BE2C (cell line): ENCODE measurements at places on chromosomes 7 and 10.

DNA sequence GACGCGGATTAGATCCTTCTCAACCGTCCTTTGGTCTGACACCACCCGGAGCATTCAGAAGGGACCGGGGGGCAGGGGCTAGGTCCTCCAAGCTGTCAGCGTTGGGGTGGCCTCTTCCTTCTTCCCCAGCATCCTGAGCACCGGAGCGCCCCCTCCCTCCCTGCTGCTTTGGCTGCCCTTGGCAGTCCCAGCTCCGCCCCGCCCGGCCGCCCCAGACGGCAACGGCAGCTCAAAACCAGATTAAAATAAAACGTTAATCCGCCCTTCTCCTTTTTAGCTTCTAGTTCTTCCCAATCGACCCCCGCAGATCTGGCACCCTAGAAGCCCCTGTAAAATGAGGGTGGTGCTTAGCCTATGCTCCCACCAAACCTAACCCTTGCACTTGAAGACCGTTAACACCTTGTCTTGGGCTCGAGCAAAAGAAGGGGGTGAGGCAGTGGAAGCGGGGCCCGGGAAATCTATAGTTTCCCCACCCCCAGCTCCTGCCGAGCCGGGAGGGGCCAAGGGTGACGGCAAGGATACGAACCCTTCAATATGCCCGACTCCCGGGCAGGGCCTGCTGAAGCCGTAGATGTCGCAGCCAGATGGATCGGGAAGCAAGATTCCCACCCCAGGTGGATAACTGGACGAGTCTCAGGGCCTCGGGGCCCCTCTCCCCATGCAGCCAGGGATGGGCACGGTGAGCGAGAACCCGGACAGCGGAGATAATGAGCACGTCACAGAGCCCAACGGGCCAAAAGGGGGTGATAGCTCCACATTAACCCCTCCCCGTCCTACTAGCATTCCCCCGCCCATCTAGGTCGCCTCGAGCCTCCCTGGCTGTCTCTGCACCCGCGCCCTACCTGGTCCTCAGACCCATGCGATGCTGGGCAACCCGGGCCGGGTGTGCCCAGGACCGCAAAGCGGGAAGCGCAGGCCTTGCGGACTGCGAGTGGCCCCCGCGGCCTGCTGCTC is 169.7 kb downstream of the NRF1 start:
- no peak for DNase-seq

- no peak for DNase-seq
These were observed 205.9 kb upstream of the PHF14 start for GRCh38 chr7:10767771-10768170.

DNA sequence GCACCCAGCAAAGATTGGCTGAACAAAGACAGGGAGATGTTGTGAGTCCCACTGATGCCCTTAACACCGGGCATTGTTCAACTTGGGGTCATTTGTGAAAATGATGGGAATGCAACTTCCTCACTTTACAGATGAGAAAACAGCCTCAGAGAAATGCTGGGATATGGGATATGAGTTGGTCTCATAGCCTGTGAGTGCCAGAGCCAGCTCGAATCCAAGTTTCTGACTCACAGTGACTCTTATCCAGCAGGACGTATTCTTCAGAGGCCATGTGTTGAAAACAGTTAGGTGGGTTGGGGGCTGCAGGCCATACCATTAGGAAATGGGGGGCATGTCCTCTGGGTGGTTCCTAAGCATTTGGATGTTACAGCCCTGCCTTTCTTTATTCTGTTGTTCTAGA is 45.2 kb downstream of the KIAA1217 start:
- DNase-seq, result no peak

- no peak for DNase-seq
These were observed 26.0 kb upstream of the MCU start for GRCh38 chr10:72665925-72666324.

DNA sequence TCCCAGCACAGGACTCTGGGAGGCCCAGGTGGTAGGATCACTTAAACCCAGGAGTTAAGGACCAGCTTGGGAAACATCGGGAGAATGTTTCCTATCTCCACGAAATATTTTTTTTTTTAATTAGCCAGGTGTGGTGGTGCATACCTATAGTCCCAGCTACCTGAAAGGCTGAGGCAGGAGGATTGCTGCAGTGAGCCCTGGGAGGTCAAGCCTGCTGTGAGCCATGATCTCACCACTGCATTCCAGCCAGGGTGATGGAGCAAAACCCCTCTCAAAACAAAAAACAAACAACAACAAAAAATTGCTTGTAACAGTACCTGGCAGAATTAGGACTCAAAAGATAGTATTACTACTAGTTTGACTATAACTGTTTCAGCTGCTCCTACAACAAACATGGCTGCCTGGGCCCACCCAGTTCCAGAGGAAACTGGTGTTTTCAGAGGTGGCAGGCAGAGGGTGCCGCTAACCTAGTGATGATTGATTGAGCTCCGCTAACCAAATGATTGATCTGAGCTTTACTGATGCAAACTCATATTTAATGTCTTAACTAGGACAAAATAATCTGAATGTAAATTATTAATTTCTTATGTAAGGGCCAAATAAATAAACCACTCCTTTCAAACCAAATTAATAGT is 57.0 kb downstream of the AP3M1 start:
- no peak for DNase-seq

- no peak for DNase-seq
These were observed 351.8 kb upstream of the SEMA3A start for GRCh38 chr7:84546403-84546802.

- peak; percentile 53 for DNase-seq
These were observed 24.9 kb downstream of the TECTB start for GRCh38 chr10:112308125-112308502.
